Activated effector memory CD4-positive, alpha-beta T cell treated with anti-CD3 and anti-CD28 coated beads, Interleukin-2, amount 50 U/mL, for 16 hours (primary cell): ENCODE measurements at places on chromosomes 5 and 9.

DNA sequence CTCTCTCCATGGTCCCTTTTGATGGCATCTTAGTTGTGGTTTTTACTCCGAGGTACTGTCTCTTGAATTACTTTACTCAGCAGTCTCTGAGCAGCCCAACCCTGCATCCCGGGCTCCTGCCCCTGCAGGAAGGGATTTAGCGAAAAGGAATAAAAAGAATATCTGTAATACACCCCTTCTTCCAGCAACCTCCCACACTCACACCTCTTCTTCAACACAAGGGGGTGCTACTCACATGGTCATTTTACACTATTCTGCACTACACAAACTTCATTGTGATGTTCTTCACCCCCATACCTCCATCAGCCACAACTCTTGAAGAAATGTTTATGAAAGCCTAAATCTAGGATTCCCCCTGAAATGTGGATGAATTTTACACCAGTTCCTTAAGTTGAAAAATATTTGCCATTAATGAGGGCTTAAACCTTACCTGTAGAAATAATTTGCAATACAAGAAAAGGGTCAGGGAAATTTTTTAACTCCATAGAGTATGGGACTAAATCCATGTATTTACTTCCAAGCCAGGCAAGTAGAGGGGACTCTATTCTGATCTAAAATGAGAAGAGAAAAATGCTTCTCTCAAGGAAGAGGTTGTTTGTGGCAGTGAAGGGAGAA is 26.0 kb downstream of the TPD52L3 start:
- DNase-seq = peak; percentile 65

DNA sequence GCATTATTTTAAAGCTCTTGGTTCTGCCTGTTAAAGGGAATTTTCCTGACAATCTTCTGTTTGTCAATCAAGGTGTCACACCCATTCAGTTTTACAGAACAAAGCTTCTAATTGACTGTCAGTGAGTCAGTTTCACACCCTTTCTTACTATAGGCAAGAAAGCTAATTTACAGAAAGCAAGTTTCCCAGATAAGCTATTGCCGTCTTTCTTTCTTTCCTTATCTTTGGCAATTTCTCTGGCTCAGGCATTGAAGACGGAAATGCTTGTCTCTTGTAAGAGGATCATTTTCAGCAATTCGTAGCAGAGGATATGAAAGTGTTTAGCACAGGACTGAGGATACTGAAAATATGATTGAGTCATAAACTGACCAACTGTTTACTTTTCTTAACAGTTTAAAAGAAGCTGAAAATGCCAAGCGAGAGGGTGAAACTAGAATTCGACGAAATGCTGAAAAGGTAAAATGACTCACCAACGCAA is 27.0 kb downstream of the SPINK5 start:
- no peak for DNase-seq

DNA sequence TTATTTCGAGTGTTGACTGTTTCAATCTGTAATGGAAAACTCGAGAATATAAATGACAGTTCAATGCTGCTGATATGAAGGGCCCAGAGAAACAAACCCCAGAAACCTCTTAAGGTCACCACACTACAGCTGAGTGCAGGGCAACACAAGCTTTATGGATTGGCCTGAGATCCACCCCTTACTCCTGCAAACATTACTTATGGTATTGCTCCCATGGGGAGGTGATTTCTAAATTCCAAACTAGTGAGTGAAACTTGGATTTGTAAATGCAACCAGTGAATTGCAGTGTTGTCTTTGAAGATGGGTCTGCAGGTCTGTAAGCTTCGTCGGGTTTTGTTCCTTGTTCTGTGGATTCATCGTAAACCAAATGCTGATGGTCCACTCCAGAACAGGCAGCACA is 85.4 kb downstream of the NTRK2 start:
- DNase-seq = no peak

DNA sequence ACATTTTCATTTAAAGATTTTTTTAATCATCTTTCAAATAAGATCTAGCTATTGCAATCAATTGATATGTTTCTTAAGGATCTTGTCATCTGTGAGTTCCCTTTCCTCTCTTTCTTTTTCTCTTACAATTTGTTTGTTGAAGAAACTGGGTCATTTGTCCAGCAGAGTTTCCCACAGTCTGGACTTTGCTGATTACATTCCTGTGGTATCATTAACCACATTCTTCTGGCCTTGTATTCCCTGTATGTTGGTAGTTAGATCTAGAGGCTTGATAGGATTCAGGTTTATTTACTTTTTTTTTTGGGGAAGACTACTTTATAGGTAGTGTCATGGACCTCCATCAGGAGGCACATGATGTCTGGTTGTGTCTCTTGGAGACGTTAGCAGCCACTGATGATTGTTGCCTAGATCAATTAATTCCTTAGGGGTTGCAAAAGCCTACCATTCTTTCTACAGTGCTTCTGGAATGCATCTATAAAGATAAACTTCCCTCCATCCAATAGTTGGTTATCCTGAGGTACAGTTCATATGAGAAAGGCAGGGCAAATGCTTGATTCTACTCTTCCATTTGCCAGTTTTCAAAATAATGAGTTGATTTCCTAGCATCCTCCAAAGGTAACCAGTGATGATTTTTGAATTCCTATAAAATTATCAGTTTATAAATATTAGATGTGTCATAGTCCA is 14.3 kb downstream of the PDE8B start:
- no peak for DNase-seq

DNA sequence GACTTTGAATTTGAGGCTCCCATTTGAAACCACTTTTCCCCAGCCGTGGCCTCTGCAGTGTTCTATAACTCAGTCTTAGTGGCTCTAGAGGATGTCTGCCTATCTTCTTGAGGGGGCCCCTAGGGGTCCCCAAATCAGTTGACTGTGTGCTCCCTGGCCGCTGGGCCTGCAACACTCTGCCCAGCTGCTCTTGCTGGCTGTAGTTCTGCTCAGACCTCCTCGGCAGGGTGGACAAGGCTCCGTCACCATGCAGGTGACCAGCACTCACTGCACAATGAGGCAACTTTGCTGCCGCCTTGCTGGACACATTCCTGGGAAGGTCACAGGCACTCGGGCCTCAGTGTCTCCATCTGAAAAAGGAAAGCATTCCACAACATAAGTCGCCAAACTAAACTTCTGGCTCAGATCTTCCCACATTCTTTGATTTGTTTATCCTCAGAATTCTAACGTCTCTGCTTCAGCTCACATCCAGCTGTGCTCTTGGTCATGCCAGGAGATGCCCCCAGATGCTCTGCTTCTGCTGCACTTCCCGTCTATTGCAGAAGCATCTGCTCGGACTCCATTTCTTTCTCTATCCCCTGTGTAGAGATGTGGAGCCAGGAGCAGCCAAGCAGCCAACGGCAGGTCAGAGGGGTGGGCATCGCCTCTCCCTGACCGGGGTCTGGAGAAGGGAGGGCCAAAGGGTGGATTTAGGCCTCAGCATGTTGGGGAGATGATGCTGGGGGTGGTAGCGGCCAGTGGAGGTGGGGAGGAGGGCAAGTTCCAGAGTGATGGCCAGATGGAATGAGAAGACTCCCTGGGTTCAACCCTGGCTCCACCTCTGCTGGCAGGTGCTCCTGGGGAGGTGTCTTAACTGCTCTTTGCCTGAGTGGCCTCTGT is 133.6 kb downstream of the MVB12B start:
- no peak for DNase-seq

GRCh38 chr5:10360686-10361085 is 7.2 kb downstream of the MARCHF6 start:
- no peak for DNase-seq

GRCh38 chr9:134698587-134699342 is 57.2 kb downstream of the COL5A1 start:
- DNase-seq = peak; percentile 70

GRCh38 chr5:156587012-156587411 is 260.0 kb downstream of the SGCD start:
- no peak for DNase-seq

DNA sequence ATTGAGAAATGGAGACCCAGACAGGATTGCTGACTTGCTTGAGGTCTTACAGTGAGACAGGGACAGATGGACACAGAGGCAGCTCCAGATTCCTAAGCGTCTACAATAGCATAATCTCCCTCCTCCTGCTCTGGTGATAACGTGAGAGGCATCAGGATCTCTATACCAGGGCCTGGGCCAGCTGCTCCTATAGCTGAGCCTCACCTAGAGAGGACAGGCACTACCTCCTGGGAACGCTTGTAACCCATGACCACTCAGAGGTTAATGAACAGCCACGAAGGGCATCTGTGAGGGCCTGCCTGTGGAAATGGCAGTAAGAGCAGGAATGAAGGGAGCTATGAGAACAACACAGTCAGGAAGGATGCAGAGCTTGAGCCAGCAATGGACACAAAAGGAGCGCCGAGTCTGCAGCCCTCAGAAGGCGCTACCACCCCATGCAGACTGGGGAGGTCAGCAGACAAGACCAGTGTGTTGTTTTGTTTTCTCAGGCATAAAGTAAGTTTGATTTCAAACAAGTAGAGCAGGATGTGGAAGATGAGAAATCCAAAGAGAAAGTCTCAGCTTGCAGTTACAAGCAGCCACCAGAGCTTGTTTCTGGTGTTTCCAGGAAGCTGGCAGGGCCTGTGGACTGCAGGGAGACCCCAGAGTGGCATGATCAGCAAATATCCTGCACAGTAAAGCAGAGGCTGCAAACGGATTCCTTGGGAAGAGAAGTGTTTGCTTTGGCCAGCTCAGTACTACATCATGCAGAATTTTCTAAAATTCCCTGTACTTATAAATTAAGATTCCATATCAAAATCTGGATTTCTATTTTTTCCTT is 17.4 kb downstream of the ANKS6 start:
- peak; percentile 38 for DNase-seq

GRCh38 chr9:72875221-72875620 is 77.6 kb downstream of the ALDH1A1 start:
- no peak for DNase-seq

GRCh38 chr5:109708813-109709212 is 19.1 kb downstream of the MAN2A1 start:
- no peak for DNase-seq

DNA sequence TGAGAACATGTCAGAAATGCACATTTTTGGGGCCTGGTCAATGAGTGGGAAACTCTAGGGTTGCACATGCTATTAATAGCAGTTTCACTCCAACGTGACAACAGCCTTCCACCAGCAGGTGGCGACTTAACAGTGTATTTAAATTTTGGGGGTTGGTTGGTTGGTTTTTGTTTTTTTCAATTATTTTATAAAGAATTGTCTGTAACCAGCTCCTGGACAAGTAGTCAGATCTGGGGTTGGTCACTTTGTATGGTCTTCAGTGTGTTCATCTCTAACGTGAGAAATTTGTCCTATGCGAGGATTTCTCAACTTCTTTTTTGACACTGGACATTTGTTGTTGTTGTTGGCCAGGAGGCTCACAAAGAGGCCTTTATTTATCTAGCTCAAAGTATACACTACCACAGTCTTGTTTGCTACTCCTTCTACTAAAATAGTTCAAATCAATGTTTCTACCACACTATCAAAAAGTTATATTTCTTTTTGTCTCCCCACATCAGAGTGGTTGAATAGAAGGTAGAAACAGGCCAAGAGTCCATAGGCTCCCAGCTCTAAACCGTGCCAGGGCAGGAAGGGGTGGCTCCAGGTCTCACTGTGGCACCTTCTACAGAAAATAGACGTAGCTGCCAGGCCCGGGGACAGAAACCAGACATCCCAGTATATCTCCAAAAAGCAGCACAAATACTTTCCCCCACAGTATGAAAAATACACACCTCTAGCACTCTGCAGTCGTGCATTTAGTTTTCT is 110.4 kb downstream of the TRPM6 start:
- peak; percentile 88 for DNase-seq

- no peak for DNase-seq
Measured at GRCh38 chr5:108503986-108504385, 122.1 kb upstream of the FBXL17 start.

GRCh38 chr5:51810592-51810991 is 427.3 kb downstream of the ISL1 start:
- DNase-seq = no peak

- no peak for DNase-seq
Measured at GRCh38 chr9:96603305-96604003, 16.2 kb downstream of the CDC14B start.

DNA sequence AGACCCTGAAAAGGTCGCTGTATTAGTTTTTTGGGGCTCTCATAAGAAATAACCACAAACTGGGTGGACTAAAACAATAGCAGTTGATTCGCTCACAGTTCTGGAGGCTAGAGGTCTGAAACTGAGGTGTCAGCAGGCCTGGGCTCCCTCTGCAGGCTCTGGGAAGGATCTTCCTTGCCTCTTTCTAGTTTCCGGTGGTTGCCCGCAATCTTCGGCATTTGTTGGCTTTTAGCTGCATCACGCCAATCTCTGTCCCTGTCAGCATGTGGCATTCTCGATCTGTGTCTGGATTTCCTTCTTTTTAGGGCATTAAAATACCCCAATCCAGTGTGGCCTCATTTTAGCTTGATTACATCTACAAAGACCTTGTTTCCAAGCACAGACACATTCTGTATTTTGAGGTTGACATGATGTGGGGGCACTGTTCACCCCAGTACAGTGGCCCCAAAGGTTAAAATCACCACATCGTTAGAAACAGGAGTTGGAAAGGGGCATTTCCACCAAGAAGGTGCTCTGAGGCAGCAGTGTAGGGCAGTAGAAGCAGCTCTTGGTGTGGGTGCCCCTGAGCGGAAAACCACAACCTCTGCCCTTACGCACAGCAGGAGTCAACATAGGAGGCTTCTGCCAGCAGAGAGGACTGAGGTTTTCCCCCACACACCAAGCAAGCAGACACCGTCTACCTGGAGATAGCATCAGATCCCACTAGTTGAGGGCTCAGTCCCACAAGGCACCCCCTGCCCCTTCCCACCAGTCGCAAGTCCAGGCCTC is 13.5 kb downstream of the ZNF79 start:
- DNase-seq = peak; percentile 66

GRCh38 chr5:142816531-142817430 is 46.6 kb downstream of the ARHGAP26 start:
- no peak for DNase-seq

DNA sequence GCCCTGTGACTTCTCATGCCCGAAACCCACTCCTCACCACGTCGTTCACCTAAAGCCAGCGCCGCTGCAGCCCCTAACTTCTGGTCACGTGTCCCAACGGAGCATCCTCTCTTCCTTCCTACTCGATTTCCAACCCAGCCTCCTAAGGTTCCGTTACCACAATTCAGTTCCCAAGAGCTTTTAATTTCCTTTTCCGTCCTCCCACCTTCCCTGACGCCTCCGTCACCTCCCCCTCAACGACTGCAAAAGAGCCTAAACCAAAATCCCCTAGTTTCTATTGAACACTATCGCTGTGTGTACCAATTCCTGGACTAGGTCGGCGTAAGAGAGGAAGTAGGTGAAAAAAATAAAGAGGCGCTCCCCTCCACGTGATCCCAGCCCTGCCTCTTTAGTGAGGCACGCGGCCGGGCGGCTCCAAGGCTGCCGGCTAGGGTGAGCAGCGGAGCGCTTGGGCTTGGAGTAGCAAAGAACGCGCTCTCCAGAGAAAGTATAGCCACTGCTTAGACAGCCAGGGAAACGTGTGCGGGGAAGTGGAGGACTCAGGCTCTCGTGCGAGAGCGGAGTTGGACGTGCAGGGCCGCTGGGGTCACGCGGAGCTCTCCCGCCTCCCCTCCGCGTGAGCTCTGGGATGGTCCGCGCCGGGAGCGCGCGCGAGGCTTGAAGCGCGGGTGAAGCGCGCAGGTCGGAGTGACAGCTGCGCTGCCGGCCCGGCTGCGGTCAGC is at the start of the genes CENPP and NOL8:
Gene CENPP, plus strand, starts transcription at position 685 of the 722 bp plus-strand sequence.
Gene NOL8, minus strand, starts transcription at position 82 of the 722 bp plus-strand sequence. CDS start 1,189 bp downstream, outside the sequence.
- DNase-seq = peak; percentile 94
